ENCODE measurements at places on chromosomes 4 and X. TPM values are rescaled to one million over a fixed set of nuclear protein-coding genes. Genes with fewer than 3 reads are reported as not detected.

DNA sequence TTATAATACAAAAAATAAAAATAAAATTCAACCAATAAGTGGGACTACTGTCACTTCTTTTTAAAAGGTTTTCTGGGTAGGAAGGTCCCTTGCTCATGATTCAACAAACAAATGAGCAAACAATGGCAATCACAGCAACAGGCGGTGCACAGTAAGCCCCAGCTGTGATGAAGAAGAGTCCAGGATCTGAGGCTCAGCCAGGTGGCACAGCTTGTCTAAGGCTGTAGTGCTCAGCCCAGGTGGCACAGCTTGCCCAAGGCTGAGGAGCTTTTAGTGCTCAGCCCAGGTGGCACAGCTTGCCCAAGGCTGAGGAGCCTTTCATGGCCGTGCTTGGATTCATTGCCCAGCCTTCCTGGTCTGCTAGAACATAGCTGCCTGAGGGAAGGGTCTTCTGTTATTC, 75.0 kb downstream of the ZFYVE28 start:
- DNase-seq = no peak

DNA sequence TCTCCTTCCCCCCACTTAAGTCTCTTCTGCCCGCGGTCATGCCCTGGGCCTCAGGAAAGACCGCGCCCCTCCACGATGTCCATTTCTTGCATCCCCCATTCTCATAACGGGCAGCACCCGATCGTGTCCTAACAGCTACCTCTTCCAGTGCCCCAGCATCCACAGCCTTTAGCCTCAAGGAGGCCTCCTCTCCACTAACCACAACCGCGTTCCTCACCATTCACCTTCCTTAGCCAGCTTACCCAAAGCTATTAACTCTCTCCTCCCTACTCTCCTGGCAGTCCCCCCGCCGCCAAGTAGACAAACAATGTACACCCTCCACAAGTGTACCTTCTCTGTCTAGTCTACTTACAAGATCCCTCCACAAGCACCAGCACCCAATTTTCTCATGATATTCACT, 58.6 kb upstream of the PAGE5 start:
- no peak for DNase-seq

DNA sequence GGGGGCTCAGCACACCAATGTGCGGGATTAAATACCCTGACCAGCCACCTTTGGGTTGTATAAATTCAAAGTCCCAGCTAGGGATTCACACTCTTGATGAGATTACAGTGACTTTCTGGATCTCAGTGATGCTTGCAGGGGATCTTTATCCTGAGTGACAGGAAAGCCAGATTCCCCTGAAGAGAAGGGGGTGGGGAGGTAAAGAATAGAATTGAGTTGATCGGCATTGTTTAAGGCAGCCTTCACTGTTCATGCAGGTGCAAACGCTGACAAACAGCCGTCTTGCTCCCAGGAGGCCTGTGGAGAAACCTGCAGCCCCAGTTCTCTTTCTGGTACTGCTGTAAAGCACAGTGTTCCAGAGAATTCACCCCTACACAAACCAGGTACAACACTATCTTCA, 19.0 kb downstream of the CXXC4 start:
- DNase-seq = no peak

- no peak for DNase-seq
Measured at GRCh38 chr4:142596121-142596520, 250.0 kb downstream of the INPP4B start.

DNA sequence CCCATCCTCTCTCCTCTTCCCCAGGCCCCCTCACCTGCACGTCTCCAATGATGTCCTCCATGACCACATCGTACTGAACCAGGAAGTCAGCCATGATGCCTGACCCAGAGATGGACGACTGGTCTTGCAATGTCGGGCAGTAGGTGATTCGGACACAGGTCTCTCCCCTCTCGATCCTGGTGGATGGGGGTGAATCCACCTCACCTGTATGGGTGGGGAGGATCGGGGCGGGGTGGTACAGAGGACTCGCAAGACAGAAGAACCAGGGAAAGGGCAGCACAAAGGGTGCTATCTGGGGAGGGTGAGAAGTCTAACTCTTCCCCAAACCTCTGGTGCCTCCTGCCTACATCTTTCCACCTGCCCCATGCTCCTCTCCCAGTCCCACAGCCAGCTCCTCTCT, 9.6 kb downstream of the ITIH6 start:
- DNase-seq = no peak

- DNase-seq = no peak
Measured at GRCh38 chr4:60729194-60729593, 470.9 kb upstream of the ADGRL3 start.

DNA sequence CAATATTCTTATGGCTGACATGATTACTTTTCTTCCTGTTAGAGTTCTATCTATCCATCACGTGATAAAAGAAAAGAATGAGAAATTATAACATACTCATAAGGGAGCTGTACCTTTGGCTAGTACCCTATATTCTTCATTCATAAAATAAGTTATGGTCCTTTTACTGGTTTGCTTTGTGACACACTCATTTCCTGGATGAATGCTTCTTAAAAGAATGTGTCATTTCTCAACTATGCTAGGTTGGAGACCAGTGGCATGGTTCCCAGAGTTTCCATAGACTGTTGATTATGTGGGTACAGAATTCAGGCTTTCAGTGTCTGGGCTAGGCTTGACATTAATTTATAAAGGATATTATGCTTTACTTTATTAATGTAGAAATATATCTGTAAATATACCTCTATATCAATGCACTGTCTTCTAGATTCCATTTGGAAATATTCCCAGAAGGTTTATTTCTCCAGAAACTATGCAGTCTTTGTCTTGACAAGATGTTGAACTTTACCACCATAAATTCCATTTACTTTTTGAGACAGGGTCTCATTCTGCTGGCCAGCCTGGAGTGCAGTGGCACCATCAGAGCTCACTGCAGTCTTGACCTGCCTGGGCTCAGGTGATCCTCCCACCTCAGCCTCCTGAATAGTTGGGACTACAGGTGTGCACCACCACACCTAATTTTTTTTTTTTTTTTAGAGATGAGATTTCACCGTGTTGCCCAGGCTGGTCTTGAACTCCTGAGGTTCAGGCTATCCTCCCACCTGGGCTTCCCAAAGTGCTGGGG, 23.8 kb downstream of the NUDT6 start:
- no peak for DNase-seq

DNA sequence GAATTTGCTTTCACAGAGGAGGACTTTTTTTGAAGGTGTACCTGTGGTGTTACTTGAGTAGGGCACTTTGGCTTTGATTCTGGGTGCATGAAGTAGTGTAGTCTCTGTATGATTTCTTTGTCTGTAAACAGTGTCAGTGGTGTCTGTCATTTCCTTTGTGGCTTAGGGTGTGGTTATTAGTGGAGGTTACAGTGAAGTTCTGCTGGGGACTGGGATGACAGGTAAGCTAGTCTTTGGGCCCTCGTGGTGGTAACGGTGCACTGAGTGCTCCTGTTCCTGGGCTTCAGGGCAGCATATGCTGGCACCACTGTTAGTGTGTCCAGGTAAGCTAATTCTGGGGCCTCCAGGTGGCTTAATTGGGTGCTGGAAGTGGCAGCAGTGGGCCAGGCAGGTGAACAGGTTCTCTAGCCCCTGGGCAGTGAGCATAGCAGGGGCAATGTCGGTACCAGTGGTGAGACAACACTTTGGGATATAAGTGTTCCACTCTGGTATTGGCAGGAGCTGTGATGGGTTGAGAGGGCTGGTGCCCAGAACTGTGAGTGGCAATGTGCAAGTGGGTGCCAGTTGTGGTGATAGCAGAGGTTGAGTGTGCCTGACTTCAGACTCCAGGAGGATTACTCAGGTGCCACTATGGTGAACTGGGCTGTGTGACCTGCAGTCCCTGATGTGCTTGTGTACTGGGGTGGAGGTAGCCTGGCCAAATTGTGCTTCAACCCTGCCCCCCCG, 26.0 kb upstream of the VSIG1 start:
- DNase-seq = no peak

DNA sequence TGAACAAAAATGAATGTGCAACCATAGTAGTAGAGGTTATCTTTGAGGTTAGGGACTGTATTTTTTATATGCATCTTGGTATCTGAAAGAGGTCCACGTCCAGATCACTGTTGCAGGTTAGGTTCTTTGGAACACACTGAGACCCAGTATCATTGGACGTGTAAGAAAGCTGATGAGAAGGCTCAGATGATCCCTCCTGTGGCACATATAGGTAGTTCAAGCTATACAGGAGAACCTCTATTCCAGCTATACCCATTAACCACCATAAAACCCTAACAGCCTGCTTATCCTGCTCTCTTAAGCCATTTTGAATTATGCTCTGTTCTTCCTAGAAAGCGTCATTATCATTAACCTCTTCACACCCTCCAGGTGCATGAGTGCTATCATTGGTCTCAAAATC, 930.7 kb upstream of the HS3ST1 start:
- no peak for DNase-seq

DNA sequence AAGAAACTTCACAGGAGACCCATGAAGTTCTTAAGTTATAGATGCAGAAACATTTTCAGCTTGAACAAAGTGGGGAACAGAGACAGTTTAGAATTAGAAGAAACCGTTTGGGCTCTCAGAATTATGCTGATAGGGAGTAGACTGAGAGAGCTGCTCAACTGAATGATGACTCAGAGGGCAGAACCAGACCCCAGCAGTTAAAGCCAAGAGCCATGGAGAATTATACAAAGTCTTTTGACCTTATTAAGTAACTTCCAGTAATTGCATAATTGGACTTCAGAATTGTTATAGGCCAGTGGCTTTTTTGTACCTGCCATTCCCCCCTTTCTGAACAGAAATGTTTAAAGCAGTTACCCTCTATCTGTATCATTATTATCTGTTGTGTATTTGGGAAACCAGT, 642.1 kb downstream of the CCSER1 start:
- no peak for DNase-seq

DNA sequence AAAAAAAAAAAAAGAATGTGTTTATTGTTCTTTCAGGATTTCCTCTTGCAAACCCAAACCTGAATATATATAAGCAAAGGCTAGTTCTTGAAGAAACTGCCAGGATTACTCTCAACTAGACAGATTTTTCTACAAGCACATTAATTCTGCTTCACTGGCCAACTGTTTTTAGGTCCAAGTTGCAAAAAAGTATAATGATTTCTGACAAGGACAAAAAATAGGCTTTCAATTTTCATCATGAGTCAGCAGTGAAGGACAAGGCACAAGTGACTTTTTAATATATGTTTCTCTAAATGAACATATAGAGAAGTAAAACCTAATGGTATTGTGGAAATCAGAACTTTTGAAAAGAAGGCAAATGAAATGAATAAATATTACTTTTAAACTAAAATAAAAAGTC, 73.7 kb downstream of the ELOVL6 start:
- DNase-seq = no peak

GRCh38 chr4:138627096-138627495, 384.9 kb upstream of the SLC7A11 start:
- no peak for DNase-seq

- DNase-seq = no peak
Measured at GRCh38 chrX:39605866-39606265, 491.9 kb downstream of the BCOR start.

DNA sequence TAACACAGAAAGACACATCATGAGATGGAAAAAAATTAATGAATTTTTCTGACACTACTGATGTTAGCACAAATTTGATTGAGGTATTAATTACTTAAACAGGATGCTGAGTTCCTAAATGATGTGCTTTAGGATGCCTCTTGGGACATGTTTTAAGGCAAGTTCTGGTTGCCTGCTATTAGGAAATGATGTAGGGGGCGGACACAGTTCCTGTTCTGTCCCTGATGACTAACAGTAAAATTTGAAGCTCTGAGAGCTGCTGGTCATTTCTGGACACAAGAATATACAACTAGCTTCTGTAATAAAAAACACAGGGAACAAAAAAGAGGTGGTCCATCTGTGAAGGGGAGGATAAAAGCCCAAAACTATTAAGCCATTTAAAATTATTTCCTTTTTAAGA, 163.2 kb upstream of the ETNPPL start:
- DNase-seq = no peak

- DNase-seq = no peak
Measured at GRCh38 chrX:17361620-17362019, 13.4 kb upstream of the NHS start.

DNA sequence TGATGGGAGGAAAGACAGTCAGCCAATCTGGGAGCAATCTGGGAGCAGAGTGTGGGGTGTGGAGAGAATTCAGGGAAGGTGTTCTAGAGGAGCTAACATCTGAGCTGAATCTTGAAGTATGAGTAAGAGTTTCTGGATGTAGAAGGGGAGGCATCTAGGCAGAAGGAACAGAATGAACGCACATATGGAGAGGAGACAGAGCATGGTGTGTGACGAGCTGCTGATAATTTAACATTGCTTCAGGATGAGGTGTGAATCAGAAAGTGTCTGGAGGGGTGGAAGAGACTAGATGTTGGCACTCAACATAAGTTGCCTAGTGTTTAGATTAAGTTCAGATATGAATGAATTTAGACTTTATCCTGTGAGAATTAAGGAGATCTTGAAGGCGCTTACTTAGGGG, 58.9 kb downstream of the CPE start:
- DNase-seq = no peak

- DNase-seq = no peak
Measured at GRCh38 chr4:1405254-1405635, 997 bp downstream of the NKX1-1 start.

DNA sequence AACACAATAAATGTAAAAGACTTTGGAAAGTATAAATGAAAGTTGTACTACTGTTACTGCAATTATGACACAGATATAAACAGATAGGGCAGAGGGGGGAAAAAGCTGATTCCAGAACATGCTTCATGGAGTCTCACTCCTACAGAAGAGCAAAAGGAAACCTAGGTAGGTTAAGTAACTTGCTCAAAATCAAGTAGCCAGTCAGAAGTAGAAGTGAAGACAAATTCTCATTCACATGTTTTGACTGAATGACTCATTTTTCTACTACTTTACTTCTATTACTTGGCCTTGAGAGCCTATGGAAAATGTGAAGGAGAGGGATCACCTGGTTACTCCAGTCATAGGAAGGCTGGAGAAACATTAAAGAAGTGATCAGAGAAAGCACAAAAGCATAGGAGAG, 23.6 kb upstream of the RASGEF1B start:
- no peak for DNase-seq

DNA sequence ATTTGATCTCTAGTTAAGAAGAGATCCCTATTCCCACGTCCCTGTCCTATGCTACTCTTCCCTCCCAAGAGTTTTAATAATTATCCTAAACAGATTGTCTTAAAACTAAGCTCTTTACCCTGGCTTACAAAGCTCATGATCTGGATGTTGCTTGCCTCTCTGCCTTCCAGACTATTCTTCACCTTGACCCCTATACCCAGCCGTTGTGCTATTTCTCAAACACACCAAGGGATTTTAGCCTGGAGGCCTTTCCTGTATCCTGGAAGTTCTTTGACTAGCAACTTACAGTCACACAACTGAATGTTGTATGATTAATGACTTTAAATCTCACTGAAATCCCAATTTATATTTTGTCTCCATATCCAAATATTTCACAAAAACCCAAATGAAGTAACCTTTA, 314.9 kb downstream of the ADGRL3 start:
- DNase-seq = no peak

GRCh38 chr4:180630012-180630665, 1613.1 kb upstream of the TENM3 start:
- no peak for DNase-seq

The SORCS2 gene
- total RNA-seq = 2.8 TPM

The IL9R gene
- total RNA-seq = 22.1 TPM

The SMIM10L2A gene
- total RNA-seq = 1.1 TPM
